ENCODE measurements at places on chromosomes 2 and 18. TPM values are rescaled to one million over a fixed set of nuclear protein-coding genes. Genes with fewer than 3 reads are reported as not detected.

Gene ACMSD
- total RNA-seq, result not detected

Gene LYPD6
- 1.5 TPM for total RNA-seq

Gene MRPS9
- total RNA-seq, result 20.3 TPM

Gene TNS1
- 3.2 TPM for total RNA-seq

Gene CCDC141
- total RNA-seq, result 0.51 TPM

Gene CNGA3
- 7.6 TPM for total RNA-seq

Gene RABL2A
- total RNA-seq, result 17.0 TPM

Gene HMSD
- not detected for total RNA-seq

Gene HNRNPA3
- total RNA-seq, result 251 TPM

Gene LCLAT1
- 16.0 TPM for total RNA-seq

Gene CCDC148
- 1.8 TPM for total RNA-seq

Gene GAD1
- 0.44 TPM for total RNA-seq

Gene MBD2
- 30.6 TPM for total RNA-seq

Gene UNC50
- total RNA-seq, result 43.0 TPM

Gene APOB
- not detected for total RNA-seq
